ENCODE measurements at places on chromosomes 13 and 19. TPM values are rescaled to one million over a fixed set of nuclear protein-coding genes. Genes with fewer than 3 reads are reported as not detected.
A peak's percentile ranks its signal among the peaks of the same experiment; 100 is the strongest.

DNA sequence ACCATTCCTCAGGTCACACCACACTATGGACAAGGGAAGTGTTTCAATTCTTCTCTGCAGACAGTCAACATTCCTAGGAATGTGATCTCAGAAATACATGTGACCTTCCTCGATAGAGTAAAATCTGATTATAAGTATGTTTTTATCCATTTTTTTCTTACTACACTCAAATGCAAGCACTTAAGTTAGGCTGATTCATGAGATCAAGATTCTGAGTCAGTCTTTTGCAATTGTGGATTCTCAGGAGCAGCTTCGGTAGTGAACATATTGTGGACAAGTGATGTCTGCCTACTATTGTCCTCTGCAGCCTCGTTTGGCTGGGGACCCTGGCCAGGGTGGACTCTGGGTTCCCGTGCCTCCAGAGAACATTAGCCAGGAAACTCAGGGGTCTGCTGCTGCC lies 3.2 kb downstream of the SERPINE3 start:
- no peak for DNase-seq

DNA sequence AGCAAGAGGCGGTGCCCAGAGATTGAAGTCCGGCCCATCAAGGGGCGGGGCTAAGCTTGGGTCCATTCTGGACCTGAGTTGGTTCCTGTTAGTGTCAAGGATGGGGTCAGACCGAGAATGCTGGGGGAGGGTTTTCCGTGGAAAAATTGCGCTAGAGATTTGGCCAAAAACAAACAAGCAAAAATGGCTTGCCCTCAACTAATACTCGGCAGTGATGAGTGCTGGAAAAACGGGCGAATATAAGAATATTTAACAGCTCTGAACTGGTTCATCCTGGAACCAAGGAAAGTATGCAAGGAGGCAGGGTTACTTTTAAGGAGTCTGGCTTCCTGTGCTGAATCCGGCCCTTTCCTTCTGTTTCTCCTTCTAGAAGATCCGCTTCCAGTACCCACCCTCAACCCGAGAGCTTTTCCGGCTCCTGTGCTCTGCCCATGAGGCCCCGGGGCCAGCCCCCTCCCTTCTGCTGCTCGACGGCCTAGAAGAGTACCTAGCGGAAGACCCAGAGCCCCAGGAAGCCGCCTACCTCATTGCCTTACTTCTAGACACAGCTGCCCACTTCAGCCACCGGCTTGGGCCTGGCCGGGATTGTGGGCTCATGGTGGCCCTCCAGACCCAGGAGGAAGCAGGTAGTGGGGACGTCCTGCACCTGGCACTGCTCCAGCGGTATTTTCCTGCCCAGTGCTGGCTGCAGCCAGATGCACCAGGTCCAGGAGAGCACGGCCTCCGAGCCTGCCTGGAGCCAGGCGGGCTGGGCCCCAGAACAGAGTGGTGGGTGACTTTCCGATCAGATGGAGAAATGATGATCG lies 880 bp downstream of the SWSAP1 start:
- DNase-seq = peak; percentile 77

GRCh38 chr19:16371540-16371986 lies 46.9 kb downstream of the KLF2 start:
- peak; percentile 94 for DNase-seq

The FXYD5 gene
- 33.0 TPM for polyA plus RNA-seq

The CYP4F8 gene
- not detected for polyA plus RNA-seq
